ENCODE measurements at places on chromosomes 6 and 20.
A peak's percentile ranks its signal among the peaks of the same experiment; 100 is the strongest.

DNA sequence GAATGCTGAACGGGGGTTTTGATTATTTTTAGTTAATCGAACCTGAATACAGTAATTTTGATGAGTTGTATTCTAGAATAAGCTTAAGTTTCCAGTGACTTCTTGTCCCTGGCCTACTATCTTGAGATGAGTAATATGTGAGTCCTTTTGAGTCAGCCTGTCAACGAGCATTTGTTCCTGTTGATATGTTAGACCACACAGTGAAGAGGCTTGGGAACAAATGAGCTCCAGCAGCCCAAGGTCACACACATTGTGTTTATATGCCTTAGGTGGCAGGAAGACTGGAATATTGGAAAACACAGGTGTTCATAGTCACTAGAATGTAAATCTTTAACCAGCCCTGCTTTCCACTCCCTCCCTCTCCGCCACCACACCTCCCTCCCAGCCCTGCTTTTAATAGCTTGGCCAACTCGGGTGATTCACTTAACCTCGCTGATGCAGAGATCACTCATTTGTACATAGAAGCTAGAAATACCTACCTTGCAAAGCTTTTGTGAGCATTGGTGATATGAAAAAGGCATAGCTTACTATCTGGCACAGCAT, 9.1 kb downstream of the SMPDL3A start:
- no peak for DNase-seq

DNA sequence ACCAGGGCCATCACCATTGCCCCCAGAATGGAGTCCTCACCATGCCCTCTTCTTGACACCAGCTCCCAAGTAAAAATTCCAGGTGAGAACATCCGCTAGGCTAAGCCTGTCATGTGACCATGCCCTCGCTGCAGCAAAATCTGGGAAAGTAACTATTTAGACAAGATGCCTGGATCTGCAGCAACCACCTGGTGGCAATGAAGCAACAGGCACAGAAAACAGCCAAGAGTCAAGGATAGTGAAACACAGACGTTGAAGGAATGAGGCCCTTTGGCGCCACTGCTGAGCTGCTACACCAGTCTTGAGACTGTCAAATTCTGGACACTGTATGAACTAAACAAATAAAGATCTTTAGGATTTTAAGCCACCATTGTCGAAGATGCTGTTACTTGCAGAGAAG, 30.1 kb upstream of the TGM6 start:
- no peak for DNase-seq

- no peak for DNase-seq
Measured at GRCh38 chr6:114008331-114008730, 37.4 kb upstream of the HDAC2 start.

GRCh38 chr6:46850792-46851191, 57.6 kb downstream of the MEP1A start:
- DNase-seq, result no peak

- no peak for DNase-seq
Measured at GRCh38 chr6:94636780-94637385, 940.5 kb upstream of the MANEA start.

DNA sequence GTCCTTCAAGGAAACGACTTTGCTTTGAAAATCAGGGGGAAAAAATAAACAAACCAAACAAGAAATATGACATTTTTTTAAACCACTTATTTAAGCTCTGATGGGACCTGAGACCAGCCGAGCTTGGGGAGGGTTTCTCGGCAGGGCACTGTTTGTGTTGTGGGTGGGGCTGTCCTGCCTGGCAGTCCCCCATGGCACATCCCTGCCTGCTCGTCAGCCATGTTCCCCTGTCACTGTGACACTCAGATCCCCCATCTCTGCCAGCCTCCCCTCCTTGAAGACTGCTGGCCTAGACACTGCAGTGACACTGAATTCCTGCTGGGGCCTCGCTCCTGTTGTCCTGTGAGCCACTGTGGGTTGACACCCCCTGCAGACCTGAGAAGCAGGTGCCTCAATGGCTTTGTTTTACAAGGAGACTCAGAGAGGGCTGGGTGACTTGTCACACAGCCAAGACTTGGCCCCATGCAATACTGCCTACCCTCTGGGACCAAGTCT, 95.1 kb upstream of the PTPN1 start:
- DNase-seq, result no peak

DNA sequence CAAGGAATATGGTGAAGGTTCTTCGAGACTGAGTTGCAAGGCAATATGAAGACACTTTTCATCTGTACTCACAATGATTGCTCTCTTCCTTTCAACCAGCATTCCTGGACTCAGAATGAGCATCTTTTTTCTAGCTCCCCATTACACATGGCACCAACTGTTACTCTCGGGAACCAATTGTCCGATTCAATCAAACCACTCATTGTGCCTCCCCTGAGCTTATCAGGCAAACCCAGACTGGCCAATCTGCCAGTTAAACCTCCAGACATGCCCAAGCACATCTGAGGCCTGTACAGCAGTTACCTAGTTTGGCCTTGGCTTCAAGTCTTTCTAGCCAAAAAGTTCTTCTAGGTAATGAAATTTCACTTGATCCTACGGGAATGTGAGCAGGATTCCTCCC, 164.1 kb downstream of the ID4 start:
- DNase-seq, result no peak

GRCh38 chr6:151209071-151209831, 30.5 kb upstream of the AKAP12 start:
- no peak for DNase-seq

DNA sequence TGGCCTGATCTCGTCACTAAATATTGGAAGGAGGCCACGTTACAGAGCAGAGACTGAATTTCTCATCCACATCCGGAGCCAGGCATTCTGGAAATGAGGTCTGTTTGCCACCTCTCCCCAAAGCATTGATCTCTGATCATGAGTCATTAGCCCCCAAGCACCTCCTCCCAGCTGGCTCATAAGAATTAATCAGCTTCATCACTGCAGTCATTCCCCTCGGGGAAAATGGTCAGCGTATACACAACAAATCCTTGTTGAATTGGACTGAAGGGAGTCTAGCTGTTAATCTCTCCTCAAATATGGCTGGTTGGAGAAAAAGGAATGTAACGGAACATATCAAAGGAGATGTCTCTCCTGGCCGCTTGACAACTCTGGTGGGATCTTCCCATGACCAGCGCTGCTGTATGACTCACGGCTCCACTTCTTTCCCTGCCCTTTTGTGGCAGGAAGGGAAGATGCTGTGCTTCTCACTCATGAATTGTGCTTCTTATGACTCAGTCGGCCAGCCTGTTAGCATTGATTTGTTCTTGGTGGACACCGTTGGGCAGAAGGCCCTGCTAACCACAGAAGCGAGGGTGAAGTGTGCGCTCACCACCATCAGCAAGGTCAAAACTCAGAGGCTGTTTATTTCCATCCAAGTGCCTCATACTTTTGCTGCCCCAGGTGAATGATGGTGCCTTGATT, 76.7 kb downstream of the RNF182 start:
- DNase-seq, result no peak

- DNase-seq, result no peak
Measured at GRCh38 chr6:2514965-2515543, 235.7 kb downstream of the MYLK4 start.

DNA sequence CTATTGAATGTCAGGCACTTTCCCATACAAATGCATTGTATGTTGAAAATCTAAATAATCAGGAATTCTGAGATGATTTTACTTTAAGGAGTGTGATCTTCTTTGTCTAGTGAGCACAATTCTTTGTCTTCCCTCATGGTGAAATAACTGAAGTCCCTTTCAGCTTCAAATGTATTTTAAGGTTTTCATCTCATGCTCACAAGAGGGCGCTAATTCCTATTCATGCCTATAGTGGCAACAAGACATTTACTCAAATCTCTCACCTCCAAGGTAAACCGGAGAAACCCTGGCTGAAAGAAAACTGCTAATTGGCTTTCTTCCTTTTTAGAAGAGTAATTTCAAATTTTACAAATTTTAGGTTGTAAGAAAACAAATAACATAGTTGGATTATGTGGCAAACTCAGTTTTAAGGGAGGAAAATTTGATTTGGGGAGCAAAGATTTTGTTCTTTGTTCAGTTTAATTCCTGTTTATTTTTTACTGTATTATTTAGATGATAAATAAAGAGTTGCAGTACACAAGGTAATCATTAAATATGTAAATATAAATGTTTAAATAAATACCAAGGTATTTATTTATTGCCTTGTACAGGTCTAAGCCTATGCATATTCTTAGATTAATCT, 69.1 kb downstream of the SLC35F1 start:
- no peak for DNase-seq

GRCh38 chr6:35041086-35041861, 99.9 kb downstream of the TCP11 start:
- DNase-seq, result peak; percentile 25

GRCh38 chr6:34938268-34938667, 49.2 kb downstream of the ANKS1A start:
- no peak for DNase-seq

- DNase-seq, result no peak
Measured at GRCh38 chr20:54149765-54150264, 24.0 kb downstream of the CYP24A1 start.

GRCh38 chr20:41573955-41574354, 44.2 kb downstream of the CHD6 start:
- DNase-seq, result no peak

- no peak for DNase-seq
Measured at GRCh38 chr6:110944681-110945151, 13.8 kb upstream of the GTF3C6 start.

DNA sequence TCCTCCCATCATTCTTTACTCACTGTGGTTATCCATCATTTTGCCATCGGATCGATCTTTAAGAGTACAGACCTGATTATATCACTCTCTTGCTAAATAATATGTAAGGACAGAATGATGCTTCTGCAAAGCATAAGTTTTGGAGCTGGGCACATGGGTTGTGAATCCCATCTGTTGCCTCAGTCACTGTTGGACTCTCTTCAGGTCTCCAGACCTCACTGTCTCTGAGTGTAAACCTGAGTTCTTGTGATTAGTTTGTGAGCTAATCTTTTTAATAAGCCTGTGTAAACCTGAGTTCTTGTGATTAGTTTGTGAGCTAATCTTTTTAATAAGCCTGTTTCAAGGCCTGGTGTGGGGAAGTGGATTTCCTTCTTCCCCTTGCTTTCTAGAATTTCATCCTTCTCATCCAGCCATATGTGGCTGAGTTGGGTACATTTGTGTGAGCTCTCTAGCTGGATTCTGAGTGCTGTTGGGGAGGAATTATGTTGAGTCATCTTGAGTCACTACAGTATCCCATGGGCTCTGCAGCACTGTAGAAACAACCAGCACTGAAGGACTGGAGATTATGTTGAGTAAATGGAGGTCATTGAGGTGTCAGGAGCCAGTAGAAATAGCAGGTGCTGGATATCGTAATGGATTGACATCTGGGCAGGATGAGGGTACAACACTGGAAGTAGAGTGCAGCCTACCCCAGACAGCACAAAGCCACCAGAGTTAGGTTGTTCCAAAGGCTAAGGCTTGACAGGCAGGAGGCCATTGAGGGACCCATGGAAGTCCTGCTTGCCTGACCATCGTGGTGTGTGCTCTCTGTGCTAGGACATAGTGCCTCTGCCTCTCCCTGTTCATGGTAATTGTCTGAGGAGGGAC, 52.4 kb downstream of the SCAND1 start:
- DNase-seq, result no peak

DNA sequence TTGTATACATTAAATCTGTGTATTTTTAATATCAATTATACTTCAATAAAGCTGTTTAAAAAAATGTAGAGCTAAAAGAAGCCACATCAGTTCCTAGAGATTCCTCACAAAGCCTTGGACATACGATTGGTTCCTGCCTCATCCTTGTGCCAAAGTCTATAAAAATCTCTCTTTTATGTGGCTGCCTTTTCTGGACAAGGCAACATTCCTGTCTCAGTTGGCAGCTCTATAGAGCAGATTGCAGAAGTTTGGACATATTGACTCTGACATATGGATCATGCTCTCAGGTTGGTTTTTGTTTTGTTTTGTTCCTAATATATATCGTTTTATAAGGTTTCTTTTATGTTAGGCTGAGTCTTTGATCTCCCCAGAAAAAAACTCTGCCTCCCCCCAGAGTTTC, 148.9 kb downstream of the MAFB start:
- no peak for DNase-seq

Measured in left hindlimb (tissue), 1 donor.